Upper lobe of right lung (tissue), 1 donor: ENCODE measurements at places on chromosomes 1 and 21.
A peak's percentile ranks its signal among the peaks of the same experiment; 100 is the strongest.

- no peak for DNase-seq
These were observed 49.2 kb downstream of the COQ8A start for GRCh38 chr1:226989085-226989920.

- DNase-seq, result no peak
These were observed 255.1 kb upstream of the CSF3R start for GRCh38 chr1:36737767-36738166.

- no peak for DNase-seq
These were observed 104.0 kb upstream of the GJB5 start for GRCh38 chr1:34650800-34651199.

GRCh38 chr21:39863111-39863510, 4.1 kb upstream of the PCP4 start:
- peak; percentile 73 for DNase-seq

GRCh38 chr1:169779150-169779549, 15.6 kb downstream of the METTL18 start:
- no peak for DNase-seq

DNA sequence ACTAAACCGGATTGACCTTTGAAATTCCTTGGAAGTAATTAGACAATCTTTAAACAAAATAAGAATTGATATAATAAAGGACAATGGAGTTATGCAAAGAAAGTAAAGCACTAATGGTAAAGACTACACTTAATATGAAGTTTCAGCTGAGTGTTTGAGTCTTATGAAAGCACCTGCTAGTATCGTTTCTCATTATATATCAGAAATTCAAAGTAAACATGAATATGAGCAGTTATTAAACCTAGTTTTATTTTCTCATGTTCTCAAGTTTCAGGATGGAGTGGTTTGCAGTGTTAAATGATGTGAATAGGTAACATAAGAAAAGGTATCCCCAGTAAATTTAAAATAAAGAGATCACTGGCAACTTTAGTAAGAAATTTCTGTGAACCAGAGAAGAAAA, 188.6 kb downstream of the ZP4 start:
- DNase-seq, result no peak

GRCh38 chr1:13994386-13994785, 294.4 kb downstream of the PRDM2 start:
- no peak for DNase-seq

DNA sequence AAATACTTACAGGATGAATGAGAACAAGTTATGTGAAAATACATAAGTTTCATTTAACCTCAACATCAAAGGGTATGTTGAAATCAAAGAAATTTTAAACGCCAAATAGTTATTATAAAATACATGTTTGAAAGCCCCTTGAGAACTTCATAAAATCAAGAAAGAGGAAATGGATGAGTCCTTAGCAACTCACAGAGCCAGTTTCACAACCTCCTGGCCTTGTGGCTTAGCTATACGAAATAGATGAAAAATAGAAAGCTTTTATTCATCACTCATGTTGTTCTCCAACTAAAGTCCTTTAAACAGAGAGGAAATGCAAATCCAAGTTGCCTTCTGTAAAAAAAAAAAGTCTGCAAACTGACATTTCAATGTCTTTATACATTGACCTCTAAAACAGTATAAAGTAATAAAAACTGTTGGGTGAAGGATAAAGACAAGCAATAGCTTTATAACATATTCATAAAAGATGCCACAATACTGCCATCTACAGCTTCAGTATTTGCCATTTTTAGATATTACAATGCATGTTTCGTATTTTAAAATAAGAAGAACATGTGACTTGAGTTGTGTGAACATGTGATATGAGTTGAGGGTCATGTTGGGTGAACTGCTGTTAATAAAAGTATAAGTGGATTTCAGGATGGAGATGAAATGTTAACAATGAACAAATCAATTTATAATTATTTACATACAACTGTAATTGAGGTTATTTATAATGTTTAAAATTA, 847.8 kb downstream of the MRPL39 start:
- no peak for DNase-seq

DNA sequence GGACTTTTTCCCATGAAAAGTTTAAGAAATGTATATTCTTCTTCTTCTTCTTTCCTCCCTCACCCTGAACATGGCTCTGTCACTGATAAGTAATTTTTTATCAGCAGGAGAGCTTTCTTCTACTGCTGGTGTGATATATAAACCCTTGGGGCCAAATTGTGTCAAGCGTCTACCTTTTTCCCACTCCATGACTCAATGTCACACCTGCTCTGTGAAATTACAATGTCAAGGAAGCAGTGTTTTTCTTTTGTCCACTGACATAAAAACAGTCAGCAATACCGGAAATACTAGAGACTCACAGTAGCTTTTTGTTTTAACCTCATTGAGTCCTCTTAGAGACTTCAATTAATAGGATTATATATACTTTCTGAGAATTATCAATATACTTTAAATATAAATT, 416.2 kb upstream of the ADGRL4 start:
- no peak for DNase-seq

- no peak for DNase-seq
These were observed 38.9 kb upstream of the C1orf185 start for GRCh38 chr1:51063121-51063520.

DNA sequence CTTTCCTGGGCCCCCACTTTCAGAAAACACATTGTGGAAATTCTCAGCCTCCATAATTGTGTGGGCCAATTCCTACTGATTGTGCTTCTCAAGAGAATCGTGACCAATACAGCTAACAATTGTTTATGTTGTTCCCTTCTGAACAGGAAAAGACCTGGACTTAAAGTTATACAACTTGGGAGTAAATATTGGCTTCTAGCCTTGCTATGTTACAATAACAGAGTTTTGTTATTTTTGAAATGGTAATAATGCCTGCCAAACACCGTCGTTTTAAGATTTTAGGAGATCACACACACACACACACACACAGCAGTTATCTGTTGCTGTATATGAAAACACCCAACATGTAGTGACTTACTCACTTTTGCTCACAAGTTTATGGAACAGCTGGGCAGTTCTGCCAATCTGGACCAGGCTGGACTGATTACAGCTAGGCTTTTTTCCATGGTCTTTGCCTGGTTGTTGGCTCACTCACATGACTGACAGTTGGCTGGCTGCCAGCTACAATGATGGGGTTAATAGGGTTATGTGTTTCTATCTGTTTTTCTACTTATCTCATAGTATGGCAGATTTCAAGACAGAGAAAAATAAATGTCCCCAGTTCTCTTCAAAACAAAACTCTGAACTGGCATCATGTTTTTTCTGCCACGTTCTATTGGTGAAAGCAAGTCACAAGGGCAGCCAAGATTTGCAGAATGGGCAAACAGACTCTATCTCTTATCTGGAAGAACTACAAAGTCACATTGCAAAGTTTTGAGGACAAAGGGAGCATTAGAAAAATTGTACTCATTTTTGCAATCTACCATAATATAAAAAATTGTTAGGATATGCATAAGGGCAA, 447.5 kb downstream of the NEGR1 start:
- no peak for DNase-seq

DNA sequence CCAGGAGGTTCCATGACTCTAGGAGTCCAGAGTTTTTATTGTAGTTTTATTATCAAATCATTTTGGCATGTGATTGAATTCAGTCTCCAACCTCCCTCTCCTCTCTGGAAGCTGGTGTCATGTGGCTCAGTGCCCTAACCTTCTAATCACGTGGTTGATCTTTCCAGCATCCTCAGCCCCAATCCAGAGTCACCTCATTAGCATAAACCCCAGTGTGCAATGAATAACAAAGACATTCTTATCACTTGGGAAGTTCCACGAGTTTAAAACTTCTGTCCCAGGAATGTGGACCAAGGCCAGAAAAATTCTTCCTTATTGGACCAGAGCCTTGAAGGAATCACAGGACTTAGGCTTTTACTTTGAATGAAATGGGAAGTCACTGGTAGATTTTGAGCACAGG, 52.2 kb downstream of the KIRREL1 start:
- no peak for DNase-seq

- no peak for DNase-seq
These were observed 38.2 kb downstream of the TP73 start for GRCh38 chr1:3690282-3691065.

DNA sequence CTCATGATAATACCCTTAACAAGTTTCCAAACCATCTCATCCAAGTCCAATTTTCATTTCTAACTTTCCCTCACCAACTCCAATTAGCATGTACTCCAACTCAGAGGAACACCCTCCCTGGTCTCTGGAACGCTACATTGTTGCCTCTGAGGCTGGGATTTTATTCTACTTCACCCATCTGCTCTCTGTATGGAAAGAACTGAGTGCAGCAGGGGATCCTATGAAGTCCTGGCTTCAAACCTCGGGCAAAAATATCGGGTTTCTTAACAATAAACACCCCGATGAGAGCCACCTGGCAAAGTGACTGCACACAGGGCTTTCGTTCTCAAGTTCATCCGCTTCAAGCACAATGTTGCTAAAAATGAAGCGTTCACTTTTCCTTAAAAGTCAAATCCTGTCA, 99.6 kb downstream of the CRB1 start:
- DNase-seq, result no peak

GRCh38 chr1:40817791-40818263, 34.2 kb downstream of the KCNQ4 start:
- no peak for DNase-seq

DNA sequence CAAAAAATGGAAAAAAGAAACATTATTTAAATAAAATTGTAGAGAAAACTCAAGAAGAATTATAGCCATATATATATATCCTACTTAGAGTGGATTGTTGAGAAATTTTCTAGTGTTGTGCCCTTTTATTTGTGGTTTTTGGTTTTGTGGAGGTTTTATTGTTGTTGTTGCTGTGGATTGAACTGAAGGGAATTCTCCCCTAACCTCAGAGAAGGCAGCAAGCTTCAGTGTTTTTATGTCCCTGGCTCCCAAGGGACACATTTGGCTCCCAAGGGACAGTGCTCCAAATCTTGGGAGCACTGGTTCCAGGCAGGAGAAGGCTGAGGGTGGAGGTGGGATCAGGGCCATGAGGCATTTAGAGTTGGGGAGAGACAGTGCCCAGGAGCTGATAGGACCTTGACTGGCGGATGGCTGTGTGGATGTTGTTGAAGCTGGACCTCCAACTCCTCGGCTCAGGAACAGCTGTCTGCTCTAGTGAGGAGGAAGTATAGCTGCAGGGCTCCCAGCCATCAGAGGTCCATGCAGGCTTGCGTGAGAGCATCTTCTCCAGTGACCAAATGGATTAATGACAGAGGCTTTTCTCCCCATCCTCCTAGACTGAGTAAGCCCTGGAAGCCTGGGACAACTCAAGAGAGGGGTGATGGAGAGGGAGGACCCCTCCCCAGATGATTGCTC, 100.5 kb downstream of the TEX35 start:
- no peak for DNase-seq

DNA sequence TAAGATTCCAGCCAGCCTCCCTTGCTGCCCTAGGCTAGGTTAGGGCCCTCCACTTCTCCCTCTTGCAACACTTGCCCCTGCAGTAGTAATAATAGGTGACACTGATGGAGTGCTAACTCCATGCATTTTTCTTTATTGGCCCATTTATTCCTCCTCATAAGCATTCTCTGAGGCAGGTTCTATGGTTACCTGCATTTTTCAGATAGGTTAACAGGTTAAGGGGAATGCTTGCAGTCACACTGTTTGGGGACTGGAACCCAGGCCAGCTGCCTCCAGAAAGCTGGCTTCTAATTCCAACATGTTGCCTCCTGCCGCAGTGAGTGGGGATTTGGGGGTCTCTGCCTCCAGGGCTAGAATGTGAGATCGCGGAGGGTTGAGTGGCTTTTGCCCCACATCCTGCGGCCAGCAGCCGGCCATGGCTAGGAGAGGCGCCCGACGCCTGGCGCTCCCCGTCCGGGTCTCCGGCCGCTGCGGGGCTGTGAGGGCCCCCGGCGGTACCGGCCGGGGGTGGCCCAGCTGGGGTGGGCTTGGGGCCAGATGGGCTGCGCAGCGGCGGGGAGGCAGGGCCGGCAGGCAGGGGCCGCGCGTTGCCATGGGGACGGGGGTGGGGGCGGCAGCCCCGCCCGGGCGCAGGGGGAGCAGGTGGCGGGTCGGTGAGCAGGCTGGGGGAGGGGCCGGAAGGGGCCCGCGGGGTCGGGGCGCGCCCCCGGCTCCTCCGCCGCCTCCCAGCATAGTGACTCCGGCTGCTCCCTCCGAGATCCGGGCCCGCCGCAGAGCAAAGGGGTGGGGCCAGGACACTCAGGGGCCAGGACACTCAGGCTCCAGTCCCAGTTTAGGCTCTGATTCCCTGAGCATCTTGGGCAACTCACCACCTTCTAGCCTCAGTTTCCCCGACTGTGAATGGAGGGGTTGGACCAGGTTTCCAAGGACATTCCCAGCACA, 68.4 kb upstream of the SSBP3 start:
- DNase-seq, result no peak

DNA sequence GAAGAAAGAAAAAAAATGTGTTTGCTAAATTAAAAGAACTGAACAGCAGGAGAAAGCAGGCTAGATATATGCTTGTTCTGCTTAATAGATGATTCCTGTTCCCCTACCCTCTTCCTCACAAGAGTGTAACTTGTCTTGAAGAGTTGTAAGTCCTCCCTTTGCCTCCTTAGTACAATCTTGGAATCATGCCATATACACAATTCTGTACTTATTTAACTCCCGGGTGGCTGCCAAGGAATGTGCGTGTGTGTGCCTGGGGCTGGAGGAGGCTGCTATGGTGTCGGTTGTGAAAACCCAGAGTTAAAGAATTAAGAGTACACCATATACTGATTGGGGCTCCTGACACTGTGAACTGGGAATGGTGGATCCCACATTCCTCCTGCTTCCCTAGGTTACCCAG, 194.2 kb downstream of the SIPA1L2 start:
- no peak for DNase-seq

GRCh38 chr1:40038697-40039096, 1.8 kb upstream of the CAP1 start:
- DNase-seq, result no peak

DNA sequence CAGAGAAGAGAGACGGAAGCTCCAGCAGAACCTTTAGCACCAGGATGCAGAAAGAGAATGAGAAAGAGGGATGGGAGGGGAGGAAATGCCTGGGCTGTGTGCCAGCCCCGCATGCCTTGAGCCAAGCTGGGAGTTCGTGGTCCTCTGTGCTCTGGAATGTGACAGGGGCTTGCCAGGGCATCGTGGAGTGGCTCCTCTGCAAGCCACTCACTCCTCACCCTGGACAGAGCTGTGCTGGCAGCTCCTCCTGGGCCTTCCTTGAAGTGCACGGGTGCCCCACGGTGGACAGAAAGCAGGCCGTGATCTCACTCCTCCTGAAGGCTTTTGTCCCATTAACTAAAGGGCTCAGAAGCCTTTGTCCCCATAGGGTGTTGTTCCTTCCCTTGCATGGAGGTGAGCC, 34.8 kb upstream of the PRELP start:
- DNase-seq, result peak; percentile 74
